Effector memory CD8-positive, alpha-beta T cell (primary cell): ENCODE measurements at places on chromosomes 12 and 14.

DNA sequence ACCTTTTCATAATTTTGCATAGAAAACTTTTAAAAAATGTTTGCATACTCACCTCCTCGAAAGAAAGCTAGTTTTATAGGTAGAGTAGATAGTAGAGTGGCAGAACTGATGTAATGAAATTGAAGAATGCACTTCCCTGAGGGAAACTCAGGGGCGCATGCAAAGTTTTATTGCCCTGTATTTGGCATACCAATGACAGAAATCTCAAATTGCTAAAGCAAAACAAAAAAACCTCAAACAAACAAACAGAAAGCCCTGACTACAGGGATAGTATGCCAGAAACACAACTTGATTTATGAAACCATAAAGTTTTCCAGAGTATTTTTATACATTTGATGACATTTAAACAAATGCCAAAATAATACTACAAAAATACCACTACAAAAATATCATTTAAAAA is 1.8 kb downstream of the RASSF9 start:
- no peaks in the 10 kb centered on the region for H3K4me1 ChIP-seq
- H3K27ac ChIP-seq, result no peak overlapping the region
- no peaks in the 10 kb centered on the region for H3K27me3 ChIP-seq
- no peak overlapping the region for H3K4me3 ChIP-seq
- no peak for DNase-seq
- H3K36me3 ChIP-seq, result no peaks in the 10 kb centered on the region

DNA sequence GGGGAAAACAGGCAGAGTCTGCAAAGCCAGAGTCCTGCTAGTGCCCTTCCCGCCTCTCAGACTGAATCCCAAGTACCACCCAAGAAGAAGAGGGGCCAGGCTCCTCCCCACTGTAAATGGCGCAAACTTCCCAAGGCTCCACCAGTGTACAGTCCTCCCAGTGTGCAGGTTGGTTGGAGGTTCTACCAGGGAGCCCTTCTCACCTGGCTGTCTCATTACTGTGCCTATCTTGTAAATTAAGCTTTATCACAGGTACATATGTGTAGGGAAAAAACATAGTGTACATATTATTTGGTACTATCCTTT is 189.7 kb downstream of the FSCB start:
- no peaks in the 10 kb centered on the region for H3K27me3 ChIP-seq
- H3K4me1 ChIP-seq, result no peaks in the 10 kb centered on the region
- H3K36me3 ChIP-seq, result peaks cover 2% of the 10 kb centered on the region
- no peak for DNase-seq

DNA sequence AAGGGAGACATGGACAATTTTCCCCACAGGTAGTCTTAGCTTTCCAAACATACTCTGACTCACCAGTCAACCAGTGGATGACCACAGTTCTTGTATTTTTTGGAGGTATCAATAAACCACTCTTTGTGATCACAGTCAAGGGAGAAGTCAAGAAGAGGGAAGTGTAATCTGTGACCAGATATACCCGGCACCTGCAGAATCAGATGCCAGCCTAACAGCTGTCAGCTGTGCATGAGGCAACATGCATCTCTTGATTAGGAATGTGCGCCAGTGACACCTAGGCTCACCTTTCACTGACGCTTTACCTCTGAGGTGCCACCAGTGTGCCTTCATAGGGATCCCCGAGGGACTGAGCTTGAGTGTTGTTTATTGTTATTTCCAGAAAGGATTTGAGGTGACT is 20.0 kb downstream of the PROX2 start:
- no peaks in the 10 kb centered on the region for H3K27me3 ChIP-seq
- no peaks in the 10 kb centered on the region for H3K4me1 ChIP-seq
- H3K4me3 ChIP-seq, result no peak overlapping the region

GRCh38 chr14:63761351-63762117 is 33.7 kb upstream of the SGPP1 start:
- no peak overlapping the region for H3K27ac ChIP-seq
- no peaks in the 10 kb centered on the region for H3K27me3 ChIP-seq
- H3K36me3 ChIP-seq, result peaks cover 2% of the 10 kb centered on the region

- H3K27ac ChIP-seq, result peak overlapping the region; percentile 99
- peaks cover 56% of the 10 kb centered on the region for H3K4me1 ChIP-seq
- no peak for DNase-seq
Measured at GRCh38 chr12:108559007-108559655, 1.8 kb downstream of the SART3 start.
